Activated naive CD4-positive, alpha-beta T cell treated with anti-CD3 and anti-CD28 coated beads, Interleukin-2, amount 10 ng/mL, durations not matched to agents 7 days and 5 days (primary cell): ENCODE measurements at places on chromosomes 1 and 21.

GRCh38 chr1:219434285-219434922 is 178.5 kb downstream of the ZC3H11B start:
- no peak for DNase-seq

- peak; percentile 66 for DNase-seq
Measured at GRCh38 chr1:5286244-5286643, 631.8 kb downstream of the AJAP1 start.

GRCh38 chr1:231312432-231312788 is 25.2 kb downstream of the EXOC8 start:
- DNase-seq: no peak

- DNase-seq: no peak
Measured at GRCh38 chr1:56830052-56830451, 10.8 kb upstream of the FYB2 start.

DNA sequence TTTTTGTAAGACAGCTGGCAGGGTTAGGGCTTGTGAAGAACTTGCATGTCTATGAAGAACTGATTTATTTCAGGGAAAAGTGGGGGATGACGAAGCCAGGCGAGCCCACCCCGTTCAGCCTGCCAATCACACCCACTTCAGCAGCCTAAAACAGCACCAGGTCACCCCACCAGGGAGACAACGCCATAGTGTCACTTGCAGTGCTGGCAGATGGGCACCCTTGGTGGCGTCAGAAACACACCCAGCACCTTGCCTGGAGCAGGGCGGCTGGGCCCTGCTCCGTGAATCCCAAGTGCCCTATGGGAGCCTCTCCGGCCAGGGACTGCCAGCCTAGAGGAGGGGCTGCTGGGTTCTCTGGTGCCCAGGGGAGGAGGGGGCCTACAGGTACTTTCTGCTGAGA is 5.0 kb upstream of the NADK start:
- no peak for DNase-seq

- DNase-seq: no peak
Measured at GRCh38 chr1:238898856-238899255, 487.5 kb upstream of the CHRM3 start.

DNA sequence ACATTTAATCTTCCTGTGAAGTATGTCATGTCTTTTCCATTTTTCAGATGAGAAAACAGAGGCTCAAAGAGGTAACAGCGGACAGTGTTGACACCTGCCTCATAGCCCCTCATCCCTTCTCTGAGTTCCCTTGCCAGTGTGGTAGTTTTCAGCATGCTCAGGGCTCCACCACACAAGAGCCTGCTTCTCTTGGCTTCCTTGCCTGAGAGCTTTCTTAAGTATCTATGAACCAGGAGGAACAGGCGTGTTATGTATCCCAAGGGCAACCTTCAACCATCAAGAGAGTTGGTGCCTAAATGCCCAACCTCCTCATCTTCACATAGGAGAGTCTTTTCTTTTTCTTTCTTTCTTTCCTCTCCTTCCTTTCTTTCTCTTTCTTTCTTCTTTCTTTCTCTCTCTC is 5.9 kb upstream of the PAFAH2 start:
- DNase-seq: no peak

- no peak for DNase-seq
Measured at GRCh38 chr1:8809342-8809736, 8.1 kb downstream of the RERE start.

DNA sequence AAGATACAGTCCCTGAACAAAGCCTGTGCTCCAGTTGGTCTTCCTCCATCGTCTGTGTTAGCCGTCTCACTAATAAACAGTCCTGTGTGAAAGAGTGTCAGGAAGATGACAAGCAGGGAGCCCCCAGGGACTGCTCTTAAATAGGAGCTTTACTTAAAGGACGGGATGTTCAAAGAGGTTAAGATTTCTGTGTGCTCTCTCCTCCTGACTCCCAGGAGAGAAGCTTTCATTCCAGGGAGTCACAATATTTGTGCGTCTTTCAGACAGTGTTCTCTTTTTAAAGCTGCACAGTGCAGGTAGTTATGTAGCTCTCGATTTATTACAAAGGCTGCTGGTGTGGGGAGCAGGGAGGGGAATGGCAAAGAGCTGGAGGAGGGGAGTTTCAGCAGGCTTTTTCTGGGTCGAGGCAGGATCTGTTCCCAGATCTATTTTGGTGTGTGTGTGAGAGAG is 43.5 kb downstream of the STYXL2 start:
- DNase-seq: no peak

DNA sequence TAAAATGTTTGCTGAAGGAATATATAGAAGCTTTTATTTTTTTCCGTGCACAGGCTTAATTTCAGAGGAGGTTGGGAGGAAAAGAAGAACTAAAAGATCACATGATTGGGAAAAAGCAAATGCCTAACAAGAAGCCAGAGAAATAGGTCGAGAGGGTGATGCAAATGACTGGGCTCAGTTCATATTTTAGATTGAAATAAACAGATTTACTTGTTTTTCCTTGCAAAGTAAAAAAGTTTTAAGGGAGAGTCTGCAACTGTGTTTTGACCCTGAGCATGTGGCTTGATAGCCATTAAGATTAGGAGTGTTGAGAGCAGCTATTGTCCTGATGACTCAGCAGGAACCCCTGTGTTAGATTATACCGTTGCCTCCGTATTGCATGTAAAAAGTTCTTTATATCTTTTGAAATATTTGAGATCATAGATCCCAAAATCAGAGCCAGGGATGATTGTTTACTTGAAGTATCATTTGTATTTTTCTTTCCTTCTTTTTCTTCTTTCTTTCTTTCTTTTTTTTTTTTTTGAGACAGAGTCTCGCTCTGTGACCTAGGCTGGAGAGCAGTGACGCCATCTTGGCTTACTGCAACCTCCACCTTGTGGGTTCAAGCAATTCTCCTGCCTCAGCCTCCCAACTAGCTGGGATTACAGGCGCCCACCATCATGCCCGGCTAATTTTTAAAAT is 20.2 kb downstream of the CLIC4 start:
- DNase-seq: no peak

DNA sequence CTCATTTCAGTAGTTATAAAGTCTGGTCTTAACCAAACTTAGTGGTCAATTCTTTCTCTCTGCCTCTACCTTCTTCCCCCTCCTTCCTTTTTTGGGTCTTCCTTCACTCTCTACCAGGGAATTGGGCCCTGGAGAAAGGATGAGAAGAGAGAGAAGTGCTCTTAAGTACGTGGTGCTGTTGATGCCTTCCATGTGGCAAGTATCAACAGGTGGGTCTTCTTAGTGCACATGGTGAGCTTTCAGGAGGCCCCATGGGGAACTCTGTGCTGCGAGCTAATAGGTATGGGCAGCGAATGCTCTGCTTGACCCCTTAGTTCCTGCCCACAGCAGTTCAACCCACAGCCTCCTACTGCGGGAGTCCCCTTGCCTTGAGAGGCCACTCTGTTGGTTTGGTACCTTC is 39.4 kb upstream of the LMX1A start:
- DNase-seq: no peak

DNA sequence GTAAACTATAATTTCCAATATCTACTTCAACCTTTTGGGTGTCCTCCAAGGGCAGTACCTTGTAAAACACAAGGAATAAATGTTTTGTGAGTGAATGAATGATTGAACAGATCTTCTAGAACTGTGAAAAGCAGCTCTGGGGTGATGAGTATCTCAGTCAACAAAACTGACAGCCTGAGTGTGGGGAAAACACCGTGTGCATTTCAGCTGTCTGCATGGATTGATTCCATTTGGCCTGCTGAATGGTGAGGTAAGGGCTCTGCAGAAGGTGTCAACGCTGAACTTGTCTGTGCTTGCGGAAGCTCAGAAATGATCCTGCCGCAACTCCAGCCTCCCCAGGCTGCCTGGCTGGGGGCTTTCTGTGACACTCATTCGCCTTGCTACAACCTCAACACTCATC is 7.4 kb upstream of the AGMAT start:
- no peak for DNase-seq
